ENCODE measurements at places on chromosomes 3 and 15.
A peak's percentile ranks its signal among the peaks of the same experiment; 100 is the strongest.

DNA sequence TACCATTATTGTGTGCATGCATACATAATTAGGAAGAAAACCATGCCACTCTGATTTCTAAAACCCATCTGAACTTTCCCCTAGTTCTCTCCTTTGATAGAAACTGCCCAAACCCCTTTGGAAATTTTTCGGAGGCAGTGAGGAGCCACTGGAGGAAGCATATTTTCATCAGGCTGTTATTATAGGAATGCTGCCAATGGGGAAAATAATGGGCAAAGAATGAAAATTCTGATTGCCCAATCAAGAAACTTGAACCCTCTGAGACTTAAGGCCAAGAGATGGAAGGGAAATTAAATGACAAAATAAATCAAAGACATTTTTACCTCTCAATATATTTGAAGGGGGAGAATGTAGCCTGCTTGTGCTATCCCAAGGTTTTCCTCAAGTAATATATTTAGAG, 376.0 kb upstream of the PDZRN3 start:
- no peak for DNase-seq

DNA sequence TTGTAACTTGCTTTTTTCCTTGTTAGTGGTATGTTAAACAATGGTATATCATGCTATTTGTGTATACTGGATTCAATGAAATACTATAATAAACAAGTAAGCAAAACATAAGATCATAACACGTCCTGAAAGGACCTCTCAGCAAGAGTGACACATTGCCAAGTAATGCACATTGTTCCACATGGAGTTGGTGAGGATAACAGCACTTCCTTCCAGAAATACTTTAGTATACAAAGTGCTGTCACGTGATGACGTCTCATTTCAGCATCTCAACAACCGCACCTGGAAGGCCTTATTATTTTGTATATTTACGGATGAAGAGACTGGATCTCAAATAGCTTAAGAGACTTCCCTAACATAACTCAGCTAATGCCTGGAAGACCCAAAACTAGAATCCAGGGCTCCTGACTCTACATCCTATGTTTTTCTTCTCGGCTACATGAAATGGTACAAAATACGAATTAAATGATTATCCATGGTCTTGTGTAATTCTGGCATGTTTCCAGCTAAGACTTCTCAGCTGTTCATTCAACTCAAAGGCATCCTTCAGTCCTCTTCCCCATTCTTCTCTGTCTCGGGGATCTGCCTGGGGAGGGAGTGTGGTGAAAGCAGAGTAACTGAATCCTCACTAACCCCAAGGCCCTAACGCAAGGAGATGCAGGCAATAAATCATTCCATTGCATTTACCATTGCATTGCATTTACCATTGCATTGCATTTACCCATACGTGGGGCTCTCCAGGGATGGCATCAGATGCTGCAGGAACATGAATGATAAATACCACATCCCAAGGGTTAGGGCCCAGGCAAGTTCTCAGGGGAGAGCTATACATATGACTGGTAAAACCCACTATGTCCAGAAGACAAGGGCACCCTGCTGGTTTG, 79.2 kb downstream of the LIPC start:
- DNase-seq, result no peak

GRCh38 chr3:166580561-166580960, 743.3 kb upstream of the BCHE start:
- DNase-seq, result no peak

DNA sequence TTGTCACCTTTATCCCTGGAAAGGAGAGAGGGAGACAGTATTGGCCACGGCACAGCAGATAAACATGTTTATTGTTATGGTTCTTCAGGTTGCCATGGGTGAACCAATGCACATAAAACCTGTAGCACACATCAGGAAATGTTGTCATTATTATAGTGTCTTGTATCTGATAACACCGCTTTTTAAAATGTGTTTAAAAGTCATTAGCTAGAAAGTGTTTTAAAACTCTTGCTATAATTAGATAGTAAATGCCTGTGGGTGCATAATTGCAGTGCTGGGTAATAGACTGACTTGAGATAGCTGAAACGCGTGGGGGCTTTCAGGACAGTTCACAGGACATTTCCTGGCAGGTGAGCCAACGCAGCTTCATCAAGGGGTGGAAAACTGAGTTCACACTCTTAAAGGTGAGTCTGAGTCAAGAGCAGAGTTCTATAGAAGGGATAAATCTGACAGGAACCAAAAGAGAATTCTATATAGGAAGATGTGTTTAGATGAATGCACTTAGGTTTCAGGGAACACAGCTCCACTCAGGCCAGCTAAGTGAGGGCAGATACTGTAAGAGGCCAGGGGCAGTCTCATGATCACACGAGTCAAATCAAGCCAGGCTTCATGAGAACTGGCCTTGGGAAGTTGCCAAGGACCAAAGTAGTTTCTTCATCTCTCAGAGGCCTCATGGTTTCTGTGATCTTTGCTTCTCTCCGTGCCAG, 35.6 kb upstream of the PPP4R2 start:
- no peak for DNase-seq

- DNase-seq, result no peak
These were observed 30.3 kb downstream of the ARL14 start for GRCh38 chr3:160707187-160707794.

GRCh38 chr3:126308394-126309125, 48.6 kb downstream of the KLF15 start:
- no peak for DNase-seq

DNA sequence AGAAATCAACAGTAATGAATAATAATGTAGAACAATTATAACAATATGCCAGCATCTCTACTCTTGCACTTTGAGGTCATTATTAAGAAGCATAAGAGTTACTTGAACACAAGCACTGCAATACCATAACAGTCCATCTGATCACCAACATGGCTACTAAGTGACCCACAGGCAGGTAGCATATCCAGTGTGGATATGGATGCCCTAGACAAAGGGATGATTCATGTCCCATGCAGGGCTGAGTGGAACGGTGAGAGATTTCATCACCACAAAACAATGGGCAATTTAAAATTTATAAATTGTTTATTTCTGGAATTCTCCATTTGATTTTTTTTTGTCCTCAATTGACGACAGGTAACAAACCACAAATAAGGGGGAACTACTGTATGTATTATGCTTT, 107.7 kb upstream of the TSC22D2 start:
- no peak for DNase-seq

DNA sequence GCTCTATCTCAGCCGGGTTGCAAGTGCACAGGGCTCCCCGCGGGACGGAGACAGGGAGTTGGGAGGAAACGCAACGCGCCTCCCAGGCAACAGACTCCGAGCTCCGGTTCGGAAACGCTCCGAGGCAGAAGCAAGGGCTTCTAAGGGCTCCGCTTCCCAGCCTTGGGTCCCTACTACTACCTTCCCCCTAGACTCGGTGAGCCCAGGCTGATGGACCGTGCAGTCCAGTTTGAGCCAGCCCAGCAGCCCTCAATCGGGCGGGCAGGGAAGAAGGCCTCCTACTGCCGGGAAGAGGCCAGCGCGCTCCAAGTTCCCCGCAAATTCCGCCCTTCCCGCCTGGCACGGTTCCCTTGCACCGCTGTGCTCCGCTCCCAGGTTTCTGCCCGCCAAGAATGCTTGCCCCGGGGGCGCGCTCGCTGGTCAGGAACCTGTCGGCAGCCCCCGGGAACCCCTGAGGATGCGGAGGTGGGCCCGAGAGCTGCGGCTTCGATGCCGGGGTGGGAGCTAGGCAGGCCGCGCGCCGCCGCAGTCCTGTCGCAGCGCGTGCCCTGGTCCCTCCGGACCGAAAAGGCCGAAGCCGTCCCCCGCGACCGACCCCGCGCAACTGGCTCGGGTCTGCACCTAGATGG, 728 bp downstream of the TRANK1 start:
- no peak for DNase-seq

DNA sequence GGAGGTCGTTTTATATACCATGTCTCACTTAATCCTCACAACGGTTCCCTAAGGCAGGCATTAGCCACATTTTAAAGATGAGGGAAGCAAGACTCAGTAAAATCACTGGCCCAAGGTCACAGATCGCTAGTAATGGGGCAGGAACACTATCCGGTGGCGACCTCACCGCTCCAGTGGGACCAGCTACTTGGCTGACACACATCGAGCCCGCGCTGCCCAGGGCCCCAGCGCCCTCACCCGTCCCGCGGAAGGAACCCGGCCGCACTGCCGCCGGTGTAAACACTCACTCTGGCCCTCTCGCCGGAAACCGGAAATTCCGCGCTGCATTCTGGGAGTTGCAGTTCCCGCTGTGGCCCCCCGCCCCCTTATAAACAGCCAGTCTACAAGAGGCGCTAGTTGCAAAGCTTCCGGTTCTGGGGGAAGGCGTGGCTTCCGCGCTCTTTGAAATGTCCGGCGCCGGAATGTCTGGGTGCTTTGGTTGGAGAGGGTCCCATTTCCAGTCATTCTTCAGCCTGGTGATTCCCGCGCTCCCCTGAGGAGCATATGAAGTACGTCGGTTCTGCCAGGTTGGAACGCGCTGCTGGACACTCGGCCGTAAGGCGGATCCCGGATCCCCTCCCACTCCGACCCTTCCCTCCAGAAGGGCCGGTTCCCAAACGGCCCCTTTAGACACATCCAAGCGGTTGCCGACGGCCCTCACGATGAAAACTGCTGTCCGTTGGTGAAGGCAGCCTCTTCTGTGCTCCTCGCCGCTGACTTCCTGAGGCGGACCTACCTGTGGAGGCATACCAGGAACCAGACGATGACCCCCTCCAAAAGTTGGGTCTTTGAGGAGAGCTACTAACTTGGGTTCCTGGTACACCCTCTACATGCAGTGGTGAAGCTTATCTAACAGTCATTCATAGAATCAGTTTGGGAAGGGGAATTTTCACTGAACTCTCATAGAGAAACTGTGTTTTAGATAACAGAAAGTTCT, at the start of gene UBL7:
TSS of gene UBL7 (minus strand) at position 290 of the 976 bp plus-strand sequence. CDS start 2,293 bp downstream, outside the sequence.
- DNase-seq, result peak; percentile 93

DNA sequence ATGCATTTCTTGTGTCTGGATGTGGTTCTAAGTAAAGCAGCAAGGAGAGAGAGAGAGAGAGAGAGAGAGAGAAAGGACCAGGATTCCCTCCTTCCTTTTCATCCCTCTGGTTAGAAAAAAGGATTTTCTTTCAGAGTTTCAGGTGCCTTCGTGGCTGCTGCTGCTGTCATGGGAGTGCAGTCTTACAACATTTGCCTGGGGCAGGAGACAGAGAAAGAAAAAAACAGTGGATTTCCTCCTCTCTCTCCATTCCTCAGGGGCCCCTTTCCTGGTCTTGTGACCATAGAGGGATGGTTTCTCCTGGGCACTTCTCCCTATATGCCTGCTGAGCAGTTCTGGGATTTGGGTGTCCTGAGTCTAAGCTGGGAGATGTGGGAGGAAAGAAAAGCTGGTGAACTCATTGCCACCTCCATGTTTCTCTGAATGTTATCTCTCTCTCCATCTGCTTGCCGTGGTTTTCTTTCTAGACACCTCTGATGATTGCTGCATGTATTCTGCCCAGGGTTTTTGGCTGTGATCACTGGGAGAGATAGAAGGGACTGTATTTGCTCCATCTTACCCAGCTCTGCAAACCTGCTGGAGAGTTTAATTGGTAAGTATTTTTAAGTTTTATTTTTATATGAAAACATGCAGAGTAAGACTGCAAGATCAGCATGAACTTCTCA, 142.4 kb upstream of the RGMA start:
- DNase-seq, result no peak

GRCh38 chr3:70832089-70832833, 519.8 kb upstream of the MDFIC2 start:
- DNase-seq, result no peak

DNA sequence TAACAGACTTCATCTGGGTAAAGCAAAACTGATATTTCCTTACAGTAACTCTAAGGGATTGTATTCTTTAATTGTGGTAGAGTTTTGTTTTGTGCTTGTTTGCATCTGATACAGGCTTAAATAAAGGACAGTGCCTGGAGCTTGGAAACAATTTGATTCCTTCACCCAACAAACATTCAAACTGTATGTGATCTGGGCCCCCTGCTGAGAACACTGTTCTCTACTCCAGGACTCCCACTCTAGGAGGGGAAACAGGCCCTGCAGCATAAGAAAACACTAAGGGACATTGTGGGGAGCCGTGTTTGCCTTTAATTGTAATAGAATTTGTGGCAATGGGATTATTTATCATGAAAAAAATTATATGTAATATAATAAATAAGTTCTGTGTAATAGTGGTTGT, 56.9 kb downstream of the CTDSPL start:
- DNase-seq, result no peak

GRCh38 chr3:112579232-112579631, 17.4 kb downstream of the SLC35A5 start:
- no peak for DNase-seq

- no peak for DNase-seq
These were observed 41.4 kb downstream of the SLC30A4 start for GRCh38 chr15:45481135-45481534.

DNA sequence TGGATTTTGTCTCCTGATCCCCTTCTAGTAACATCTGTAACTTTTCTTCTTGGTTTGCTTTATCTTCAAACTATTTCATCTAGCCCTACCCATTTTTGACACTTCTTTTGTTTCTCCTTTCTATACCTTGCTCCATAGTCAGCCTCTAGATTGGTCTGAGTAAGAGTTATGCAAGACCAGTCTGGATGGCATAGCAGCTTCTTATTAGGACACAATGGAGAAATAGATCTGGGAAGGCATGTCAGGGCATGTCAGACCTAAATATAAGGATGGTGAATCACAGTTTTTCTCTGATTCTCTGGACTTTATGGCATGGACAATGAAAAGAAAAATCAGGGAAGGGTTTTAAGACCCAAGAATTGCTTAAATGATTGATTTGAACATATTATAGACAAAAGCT, 452.5 kb downstream of the RAP2B start:
- DNase-seq, result no peak

- DNase-seq, result no peak
These were observed 37.6 kb upstream of the ANKRD34C start for GRCh38 chr15:79244876-79245275.

- no peak for DNase-seq
These were observed 19.6 kb downstream of the DYNC1LI1 start for GRCh38 chr3:32551087-32551486.

DNA sequence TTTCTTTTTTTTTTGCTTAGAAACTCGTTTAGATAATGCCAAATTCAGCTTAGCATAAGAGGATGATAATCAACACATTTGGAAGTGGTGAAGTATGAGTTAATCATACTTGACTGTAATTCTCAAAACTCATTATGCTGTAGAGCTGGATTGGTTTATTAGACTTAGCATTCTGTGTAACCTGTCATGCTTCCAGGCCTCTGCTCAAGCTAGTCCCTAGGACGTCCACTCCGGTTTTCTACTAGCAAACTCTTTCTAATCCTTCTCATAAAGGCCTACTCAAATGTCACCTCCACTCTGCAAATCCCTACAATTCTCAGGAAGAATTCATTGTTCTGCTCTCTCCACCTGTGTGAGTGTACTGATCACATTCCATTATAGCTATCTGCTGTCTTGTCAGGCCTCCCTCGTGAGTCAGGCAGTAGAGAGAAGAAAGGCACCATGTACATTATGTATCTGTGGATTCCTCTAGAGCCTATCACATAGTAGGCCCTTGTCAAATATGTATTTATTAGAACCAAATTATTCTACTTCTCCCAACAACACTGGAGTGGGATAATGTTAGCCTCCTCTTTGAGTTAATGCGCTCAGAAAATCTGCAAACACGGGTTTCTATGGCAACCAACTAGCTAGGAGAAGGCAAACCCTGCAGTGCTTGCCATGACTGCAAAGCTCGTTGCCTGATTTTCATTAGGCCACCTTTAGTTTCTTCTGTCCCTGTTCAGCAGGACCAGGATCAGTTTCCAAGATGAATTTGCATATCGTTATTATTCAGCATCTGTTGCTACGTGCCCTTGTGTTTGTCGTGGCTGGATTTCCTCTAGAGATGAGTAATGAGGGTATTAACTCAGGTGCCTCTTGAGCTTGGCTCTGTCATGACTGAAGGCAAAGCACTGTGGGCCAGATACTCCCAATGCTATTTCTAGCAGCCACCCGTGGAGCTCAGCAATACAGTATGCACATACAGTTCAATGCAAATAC, 30.7 kb downstream of the ATP13A5 start:
- DNase-seq, result no peak

GRCh38 chr15:63500265-63501250, 3.8 kb upstream of the USP3 start:
- DNase-seq, result no peak
